ENCODE measurements at places on chromosomes 6 and 20.
A peak's percentile ranks its signal among the peaks of the same experiment; 100 is the strongest.

DNA sequence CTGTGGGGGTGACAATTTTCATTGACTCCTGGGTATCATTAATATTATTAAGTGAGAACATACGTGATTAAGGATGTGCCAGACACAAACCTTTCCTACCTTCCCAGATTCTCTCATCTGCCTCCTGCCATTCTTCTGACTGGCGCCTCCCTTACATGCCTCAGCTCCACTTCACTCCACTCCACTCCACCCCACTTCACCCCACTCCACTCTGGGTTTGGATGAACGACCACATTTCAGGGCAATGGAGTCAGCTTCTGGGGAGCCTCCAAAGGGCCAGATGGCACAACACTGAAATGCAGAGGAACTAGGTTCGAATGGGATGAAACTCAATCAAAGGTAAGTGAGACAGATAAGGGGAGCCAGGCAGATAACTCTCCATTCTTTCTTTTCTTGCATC is 40.5 kb upstream of the LRRC1 start:
- DNase-seq: no peak

DNA sequence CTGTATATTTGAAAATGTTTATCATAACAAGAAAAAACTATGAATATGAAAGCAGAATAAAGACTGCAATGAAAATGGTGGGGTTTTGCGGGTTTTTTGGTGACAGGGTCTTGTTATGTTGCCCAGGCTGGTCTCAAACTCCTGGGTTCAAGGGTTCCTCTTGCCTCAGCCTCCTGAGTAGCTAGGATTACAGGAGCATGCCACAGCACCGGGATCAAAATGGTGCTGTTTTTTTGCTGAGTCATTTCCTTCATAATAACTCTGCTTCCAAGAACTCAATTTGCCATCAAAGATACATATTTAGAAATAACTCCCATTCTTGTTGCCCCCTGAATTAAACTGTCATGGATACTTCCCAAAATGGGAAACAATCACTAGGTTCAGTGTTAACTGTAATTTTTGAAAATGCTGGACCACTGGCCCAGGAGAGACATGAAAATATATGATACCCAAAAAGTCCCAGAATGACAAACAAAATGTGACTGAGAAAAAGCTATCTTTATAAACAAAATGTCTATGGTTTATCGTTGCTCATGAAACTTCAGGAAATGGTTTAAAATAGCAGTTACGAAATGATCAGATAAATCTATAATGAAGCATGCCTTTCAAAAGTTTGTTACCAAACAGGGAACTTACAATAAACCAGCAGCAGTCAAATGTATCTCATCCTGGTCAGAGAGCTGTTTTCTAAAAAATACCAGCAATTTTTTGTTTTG is 32.2 kb downstream of the ILRUN start:
- no peak for DNase-seq

GRCh38 chr6:153207617-153208016 is 76.5 kb upstream of the RGS17 start:
- DNase-seq: no peak

GRCh38 chr6:72042088-72042487 is 155.7 kb downstream of the RIMS1 start:
- no peak for DNase-seq

DNA sequence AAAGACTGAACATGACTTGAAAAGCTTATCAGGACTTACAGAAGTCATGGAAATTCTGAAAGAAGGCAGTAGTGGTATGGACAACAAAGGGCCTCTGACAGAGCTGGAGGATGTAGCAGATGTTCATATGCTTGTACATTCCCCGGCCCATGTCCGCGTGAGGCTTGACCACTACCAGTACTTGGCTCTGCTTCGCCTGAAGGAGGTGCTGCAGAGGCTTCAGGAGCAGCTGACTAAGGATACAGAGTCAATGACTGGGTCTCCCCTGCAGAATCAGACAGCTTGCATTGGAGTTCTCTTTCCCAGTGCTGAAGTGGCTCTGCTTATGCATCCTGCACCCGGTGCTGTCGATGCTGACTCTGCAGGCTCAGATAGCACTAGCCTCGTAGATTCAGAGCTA is 29.2 kb downstream of the TAF11 start:
- DNase-seq: no peak

GRCh38 chr6:122735582-122735981 is 43.9 kb upstream of the FABP7 start:
- no peak for DNase-seq

DNA sequence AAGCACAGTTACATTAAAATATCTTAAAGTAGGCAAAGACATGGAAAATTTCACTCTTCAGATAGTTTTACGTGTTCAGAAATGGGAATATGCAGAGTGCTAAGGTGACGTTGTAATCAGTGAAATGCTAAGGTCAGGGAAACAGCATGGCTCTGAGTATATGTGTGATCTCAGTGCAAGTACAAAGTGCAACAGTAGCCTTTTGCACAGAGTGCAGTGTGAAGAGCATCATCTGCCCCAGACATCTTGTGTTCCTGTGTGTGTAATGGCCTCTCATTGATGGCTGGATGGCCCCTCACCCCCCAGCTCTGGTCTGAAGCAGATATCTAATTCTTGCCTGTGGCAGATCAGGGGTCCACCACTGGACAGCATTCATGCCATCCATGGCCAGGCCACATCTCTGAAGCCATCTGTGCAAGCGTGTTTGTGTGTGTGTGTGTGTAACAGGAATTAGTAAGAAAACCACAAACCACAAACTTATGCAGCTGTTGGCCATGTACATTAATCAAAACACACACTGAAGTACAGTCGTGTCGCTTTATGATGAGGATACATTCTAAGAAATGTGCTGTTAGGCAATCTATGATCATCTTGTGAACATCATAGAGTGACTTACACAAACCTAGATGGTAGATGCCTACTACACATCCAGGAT is 165.1 kb downstream of the RALGAPA2 start:
- no peak for DNase-seq

DNA sequence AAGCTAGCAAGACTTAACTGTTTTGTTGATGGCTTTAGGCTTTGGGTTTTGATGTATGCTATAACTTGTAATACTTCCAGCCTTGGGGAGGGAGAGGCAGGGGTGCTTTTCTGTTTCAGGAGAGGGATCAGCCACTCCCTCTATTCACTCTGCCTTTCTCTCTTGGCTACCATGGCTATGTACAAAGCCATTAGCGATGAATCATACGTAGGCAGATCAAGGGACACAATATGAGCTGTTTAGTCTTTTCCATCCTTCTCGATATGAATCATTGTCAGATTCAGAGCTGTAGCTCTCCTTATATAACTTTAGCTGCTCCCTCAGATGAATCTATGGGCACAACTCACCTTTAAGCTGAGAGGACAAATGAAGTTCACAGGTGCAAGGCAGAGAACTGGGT is 230.6 kb downstream of the TSHZ2 start:
- no peak for DNase-seq

DNA sequence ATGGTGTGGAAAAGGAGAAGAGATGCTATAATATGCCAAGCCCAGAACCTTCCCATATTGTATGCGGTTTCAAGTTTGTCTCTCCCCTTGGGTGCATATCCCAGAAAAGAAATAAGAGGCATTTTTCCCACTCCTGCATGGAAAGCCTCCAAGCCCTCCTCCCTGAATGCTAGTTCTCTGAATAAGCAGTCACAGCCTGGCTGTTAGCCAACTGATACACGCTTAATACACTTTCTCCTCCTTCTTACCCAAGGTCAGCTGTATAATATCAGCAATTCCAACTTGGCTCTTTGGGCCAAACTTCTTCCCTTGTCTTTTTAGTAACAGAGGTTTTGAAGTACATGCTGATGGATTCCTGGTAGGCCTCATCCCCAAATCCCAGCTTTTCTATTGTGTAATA is 440.1 kb downstream of the EPHA7 start:
- DNase-seq: no peak

GRCh38 chr6:16544521-16544920 is 216.7 kb downstream of the ATXN1 start:
- DNase-seq: no peak

DNA sequence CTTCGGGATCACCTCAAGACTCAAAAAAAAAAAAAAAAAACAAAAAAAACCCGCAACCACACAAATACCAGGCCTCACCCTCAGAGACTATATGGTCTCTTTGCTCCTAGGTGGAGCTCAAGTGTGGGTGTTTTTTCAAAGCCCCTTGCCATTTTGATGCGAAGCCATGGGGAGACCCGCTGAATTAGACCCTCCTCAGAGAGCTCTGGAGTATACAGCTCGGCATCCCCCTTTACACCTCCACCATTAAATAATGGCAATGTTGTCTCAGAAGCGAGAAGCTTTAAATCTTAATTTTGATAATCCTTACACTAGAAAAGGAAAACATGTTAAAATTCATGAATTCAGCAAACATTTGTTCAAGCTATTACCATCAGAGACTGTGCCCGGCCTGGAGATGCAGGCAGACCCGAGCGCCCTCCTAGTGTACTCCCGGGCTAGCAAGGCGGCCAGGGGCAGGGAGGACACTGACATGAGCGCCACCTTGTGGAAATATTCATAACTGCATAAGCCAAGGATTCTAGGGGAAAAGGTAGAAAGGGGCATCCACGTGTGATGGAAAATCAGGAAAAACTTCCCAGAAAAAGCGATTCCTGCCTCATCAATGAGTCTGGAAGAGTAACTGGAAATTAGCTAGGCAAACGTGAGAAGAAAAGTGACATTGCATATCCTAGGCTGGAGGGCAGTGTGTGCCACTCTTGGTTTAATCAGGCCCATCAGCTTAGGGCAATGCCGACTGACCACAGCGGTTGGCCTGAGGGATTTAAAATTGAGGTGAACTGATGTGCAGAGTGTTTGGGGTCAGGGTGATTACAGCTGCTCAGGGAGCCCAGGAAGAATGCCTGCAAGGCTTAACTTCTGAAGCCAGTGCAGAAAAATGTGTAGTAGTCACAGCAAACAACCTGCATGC is 72.5 kb downstream of the B3GAT2 start:
- peak; percentile 88 for DNase-seq

DNA sequence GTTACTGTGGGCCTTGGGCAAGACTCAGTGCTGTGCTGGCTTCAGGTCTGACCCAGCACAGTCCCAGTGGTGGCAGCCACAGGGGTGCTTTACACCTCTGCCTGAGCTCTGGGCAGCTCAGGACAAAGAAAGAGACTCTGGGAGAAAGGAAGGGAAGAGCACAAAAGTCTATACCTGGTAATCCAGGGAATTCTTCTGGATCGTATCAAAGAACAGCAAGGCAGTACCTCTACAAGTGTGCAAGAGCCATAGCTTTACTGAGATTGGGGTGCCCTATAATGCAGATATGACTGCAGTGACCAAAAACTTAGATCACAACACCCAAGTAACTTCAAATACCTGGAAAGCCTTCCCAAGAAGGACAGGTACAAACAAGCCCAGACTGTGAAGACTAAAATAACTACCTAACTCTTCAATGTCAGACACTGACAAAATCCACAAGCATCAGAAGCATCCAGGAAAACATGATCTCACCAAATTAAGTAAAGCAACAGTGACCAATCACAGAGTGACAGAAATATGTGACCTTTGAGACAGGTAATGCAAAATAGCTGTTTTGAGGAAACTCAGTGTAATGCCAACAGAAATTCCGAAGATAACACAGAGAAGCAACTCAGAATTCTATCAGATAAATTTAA is 47.9 kb upstream of the LIN28B start:
- DNase-seq: no peak

GRCh38 chr6:136696783-136697364 is 95.4 kb downstream of the MAP3K5 start:
- no peak for DNase-seq

GRCh38 chr6:15793288-15793687 is 130.5 kb upstream of the DTNBP1 start:
- DNase-seq: no peak

DNA sequence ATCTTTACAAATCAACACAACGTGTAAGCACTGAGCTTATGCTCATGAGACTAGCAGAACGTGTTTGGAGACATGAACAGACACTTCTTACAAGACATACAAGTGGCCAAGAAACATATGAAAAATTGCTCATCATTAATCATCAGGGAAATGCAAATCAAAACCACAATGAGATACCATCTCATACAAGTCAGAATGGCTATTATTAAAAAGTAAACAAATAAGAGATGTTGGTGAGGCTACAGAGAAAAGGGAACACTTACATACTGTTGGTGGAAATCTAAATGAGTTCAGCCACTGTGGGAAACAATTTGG is 327.9 kb upstream of the SOX4 start:
- DNase-seq: no peak

- peak; percentile 44 for DNase-seq
Observed at GRCh38 chr6:150713487-150713886, 113.8 kb downstream of the PLEKHG1 start.

GRCh38 chr6:147418523-147418922 is 90.0 kb upstream of the SAMD5 start:
- no peak for DNase-seq

All from eye (tissue), 1 donor.